GM20000 (cell line): ENCODE measurements at places on chromosomes 13 and 19.

DNA sequence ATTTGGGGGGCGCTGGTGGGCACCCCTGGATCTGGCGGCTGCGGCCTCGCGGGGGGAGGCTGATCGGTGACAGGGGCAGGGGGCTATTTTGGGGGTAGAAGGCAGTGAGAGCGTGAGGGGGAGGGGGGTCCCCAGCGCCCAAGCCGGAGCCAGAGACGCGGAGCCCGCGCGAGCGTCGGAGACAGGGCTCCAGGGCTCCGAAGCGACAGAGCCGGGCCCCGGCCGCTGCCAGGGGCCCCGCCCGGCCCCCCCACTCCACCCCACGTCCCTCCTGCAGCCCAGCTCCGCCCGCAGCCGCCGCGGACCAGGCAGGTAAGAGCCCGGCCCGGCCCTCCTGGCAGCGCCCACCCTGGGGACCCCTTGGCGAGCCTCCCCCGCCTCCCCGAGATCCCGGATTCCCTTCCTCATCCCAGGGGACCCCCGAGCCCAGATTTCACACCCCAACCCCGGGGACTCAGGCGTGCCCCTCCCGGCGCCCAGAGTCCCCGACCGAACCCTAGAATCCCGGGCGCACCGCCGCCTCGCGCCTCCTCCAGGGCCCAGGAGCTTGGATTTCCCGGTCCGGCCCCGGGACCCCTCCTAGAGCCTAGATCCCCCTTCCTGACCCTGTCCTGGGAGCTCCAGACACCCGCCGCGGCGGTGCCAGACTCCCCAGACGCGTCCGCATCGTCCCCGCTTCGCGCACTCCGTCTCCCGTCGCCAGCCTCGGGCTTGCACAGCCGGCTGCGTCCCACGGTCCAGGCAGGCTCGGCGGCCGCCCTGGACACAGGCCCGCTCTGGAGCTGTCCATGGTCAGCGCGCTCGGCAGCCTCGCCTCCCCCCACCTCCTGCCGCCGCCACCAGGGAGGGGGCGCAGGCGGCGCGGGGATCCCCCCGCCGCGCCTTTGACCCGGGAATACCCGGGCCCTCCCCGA, at the start of gene PPFIA3:
PPFIA3 (plus strand) TSS at position 134 of the 914 bp plus-strand sequence. CDS start 8,330 bp downstream, outside the sequence.
- DNase-seq = no peak

- no peak for DNase-seq
These were observed 569.0 kb upstream of the GPC6 start for GRCh38 chr13:92657565-92657964.

- no peak for DNase-seq
These were observed 45.5 kb upstream of the C13orf46 start for GRCh38 chr13:114019367-114019766.

- DNase-seq = no peak
These were observed 26.8 kb upstream of the SEMA6B start for GRCh38 chr19:4586245-4586644.

DNA sequence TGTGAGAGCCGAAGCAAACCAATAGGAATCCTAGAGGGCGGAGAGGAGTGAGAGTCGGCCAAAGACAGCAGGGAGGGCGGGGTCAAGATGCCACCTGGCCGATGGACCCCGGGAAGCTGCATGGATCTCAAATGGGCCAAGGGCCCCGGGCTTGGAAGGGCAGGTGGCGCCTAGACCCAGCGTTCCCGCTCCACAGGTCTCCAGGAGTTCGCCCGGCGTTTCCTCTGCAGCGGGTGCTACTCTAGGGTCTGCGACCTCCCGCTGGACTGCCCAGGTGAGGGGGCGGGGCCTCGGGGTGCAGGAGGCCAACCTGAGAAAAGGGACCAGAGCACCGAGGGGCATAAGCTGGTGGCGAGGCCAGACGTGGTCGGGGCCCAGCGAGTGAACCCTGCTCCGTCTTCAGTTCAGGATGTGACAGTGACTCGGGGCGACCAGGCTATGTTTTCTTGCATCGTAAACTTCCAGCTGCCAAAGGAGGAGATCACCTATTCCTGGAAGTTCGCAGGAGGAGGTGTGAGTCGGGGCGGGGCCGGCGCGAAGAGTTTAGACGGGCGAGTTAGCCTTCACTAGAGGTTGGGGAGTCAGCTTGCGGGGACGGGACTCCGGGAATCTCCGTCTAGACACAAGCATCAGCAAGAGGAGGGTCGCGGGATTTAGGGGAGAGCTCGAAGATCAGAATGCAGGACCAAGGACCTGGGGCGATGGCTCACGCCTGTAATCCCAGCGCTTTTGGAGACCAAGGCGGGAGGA, 9.9 kb downstream of the SPACA6 start:
- DNase-seq = no peak

- DNase-seq = no peak
These were observed 10.1 kb downstream of the FUZ start for GRCh38 chr19:49802836-49803528.

DNA sequence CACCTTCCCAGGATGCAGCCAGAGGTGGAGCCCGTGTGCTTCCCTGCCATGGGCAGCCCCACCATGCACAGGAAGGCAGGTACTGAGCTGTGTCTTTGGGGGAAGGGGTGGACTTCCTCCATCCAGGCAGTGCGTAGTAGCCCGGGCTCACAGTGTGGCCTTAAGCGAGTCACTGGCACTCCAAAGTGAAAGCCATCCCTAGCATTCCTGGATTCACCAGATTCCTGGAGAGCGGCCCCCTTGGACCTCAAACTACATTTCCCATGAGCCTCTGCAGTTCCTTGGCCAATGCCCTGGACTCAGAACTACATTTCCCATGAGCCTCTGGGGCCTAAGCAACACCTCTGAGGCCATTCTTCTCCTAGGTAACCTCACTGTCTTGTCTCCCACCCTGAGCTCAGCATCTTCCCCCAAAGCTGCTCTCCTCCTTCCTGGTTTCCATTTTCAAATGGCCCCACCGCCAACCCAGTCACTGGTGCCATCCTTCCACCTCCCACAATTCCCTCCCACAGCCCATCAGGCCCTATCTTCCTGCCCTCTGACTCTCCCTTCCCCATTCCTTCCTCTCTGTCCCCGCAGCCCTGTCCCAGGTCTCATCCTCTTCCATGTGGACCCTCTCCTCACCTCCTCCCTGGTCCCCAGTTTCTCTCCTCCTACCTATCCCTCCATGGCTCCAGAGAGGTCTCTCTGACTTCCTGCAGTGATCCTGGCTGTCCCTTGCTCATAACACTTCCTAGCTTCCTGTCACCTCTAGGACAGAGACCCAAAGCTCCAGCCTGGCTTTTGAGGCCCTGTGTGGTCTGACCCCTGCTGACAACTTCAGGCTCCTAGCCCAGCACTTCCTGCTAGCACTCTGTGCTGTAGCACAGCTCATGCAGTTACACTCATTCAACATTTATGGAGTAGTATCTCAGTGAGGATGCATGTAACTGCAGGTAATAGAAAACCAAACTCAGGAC, at the start of gene C19orf81:
C19orf81 (plus strand) TSS at position 13 of the 959 bp plus-strand sequence; CDS start at position 13, 0 bp downstream.
- DNase-seq = no peak
